Germinal center (tissue), 1 donor: ENCODE measurements at places on chromosomes 6 and 20.

DNA sequence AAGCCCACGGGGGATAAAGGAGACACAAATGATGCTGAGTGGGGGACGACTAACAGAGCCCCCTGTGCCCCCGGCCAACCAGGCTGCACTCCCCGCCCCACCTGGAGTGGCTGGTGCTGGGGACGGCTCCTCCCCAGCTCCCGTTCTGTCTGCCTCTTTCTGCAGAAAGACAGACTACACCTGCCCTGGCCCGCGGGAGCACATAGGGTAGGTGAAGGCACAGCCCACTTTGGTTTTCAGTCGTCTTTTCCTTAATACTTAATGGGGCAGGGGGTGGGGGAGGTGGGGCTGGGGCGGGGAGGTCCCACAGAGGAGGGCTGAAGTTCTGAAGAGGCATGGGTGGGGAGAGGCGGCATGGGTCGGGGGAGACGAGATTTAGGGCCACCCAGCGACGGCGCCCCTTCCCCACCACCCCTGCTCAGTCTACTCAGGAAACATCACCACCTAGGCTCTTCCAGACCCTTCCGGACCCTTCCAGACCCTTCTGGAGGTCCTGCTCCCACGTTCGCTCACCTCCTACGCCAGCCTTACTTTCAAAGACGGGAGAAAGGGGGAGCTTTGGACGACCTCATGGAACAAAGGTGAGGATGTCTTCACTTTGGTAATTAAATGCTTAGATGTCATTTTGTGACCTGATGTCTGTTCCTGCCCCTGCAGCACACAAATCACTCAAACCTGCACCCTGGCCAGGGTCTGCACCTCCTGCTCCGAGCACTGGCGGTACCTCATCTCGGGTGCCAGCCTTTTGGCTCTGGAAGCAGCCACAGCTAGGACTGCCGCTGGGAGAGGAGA lies 21.2 kb upstream of the FRMD1 start:
- no peak for DNase-seq

DNA sequence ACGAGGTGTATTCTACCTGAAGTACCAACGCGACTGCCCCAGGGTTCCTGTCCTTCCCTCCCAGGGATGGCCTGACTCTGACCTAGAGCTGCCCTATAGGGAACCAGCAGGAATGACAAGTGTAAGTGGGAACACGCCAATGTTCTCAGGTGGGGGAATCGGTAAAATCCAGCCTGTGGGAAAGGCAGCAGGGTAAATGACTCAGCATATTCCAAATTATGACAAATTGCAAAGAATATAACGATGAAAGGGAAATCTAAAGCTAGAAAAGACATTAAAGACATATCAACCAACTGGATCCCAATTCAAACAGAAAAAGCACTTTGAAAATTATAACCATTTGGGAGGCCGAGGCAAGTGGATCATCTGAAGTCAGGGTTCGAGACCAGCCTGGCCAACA lies 41.8 kb downstream of the KIF16B start:
- DNase-seq, result no peak

GRCh38 chr6:44065443-44066140 lies 61.7 kb downstream of the MRPL14 start:
- DNase-seq, result no peak

- DNase-seq, result no peak
Observed at GRCh38 chr20:10771435-10772140, 97.8 kb upstream of the JAG1 start.

GRCh38 chr6:34839666-34840352 lies 47.9 kb downstream of the BLTP3A start:
- no peak for DNase-seq

GRCh38 chr6:128569732-128570679 lies 49.6 kb upstream of the PTPRK start:
- DNase-seq, result no peak

- no peak for DNase-seq
Observed at GRCh38 chr20:23077277-23077676, 8.8 kb downstream of the CD93 start.
